HT-29 (cell line): ENCODE measurements at places on chromosomes 5 and 9. TPM values are rescaled to one million over a fixed set of nuclear protein-coding genes. Genes with fewer than 3 reads are reported as not detected.

GRCh38 chr5:99614888-99615287 is 686.1 kb upstream of the CHD1 start:
- no peak for DNase-seq

Gene CDX1
- total RNA-seq, result 3.9 and 6.6 TPM in 2 replicates

- DNase-seq, result no peak
Measured at GRCh38 chr5:37875051-37875787, 35.4 kb upstream of the GDNF start.

DNA sequence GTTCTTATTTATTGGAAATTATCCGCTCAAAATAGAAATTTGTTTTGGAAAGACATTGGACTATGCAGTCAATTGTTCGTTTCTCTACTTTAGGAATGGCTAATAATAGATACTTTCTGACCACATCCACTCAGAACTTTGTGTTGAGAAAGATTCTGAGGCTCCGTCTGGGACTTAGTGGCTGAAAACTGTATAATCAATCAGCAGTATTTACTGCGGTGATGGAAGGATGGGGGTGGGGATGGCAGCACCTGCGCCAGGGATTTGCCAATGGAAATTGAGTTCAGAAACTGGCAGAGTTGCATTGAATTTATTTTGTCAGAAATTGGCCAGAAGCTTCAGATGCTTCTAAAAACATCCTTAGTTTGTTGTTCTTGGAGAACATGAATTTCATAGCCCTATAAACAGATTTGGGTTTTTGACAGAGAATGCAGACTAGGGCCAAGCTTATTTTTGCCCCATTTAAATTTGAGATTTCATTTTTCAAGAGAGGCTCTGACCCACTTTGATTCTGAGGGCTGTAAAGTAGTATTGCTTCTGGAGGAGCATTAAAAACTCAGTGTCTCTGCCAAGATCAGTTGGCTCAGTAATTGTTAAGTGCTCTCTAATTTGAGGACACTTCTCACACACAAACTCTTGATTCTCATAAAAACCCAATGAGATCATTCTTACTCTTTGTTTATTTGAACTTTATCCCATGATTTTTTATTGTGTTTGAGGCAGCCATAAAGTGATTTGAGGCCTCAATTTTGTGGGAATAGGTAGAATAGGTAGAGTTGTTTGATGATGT is 215.1 kb downstream of the CD180 start:
- DNase-seq, result no peak

- DNase-seq, result peak; percentile 76
Measured at GRCh38 chr9:96654450-96655197, 493 bp downstream of the PRXL2C start.

GRCh38 chr5:127642949-127643348 is 5.9 kb upstream of the CTXN3 start:
- no peak for DNase-seq

- no peak for DNase-seq
Measured at GRCh38 chr5:87770601-87771121, 357.9 kb upstream of the CCNH start.

- peak; percentile 42 for DNase-seq
Measured at GRCh38 chr9:70480405-70480980, 66.0 kb upstream of the KLF9 start.

DNA sequence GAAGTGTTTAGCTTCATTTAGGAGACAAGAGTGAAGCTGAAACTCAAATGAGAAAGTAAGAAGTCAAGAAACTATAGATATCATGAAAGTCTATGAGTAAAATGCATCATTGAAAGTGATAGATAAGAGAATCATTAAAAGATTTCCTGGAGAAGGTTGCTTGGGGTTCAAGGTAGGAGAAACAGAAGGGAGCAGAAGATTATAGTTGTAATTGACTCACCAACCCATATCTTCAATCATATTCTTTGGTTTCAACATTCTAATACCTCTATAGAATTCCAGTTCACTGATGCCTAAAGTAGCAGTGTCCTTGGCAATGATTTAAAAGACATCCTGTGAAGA is 365.7 kb upstream of the RIOK2 start:
- DNase-seq, result no peak
